ENCODE measurements at places on chromosomes 6 and 20.

GRCh38 chr20:19807191-19807945, 49.3 kb downstream of the RIN2 start:
- DNase-seq, result no peak

DNA sequence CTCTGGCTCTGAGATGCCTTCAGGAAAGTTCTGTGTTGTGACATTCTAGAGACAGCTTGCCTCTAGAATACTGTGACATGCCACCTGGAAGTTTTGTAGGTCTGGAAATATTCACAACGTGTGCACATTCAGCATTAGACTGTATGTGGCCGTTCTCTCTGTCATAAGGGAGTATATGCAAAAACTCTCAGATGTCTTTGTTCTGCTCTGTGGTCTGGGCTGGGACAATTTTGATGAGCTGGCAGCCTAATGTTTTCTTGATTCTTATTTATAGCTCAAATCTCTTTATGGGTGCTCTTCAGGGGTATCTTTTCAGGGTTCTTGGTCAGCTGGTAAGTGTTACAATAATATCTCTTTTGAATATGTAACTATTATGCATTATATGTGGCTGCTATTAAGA, 355.1 kb downstream of the PAX1 start:
- no peak for DNase-seq

- no peak for DNase-seq
Observed at GRCh38 chr20:20063941-20064702, 11.8 kb downstream of the CFAP61 start.

- DNase-seq, result no peak
Observed at GRCh38 chr20:41082306-41082705, 53.7 kb downstream of the TOP1 start.

DNA sequence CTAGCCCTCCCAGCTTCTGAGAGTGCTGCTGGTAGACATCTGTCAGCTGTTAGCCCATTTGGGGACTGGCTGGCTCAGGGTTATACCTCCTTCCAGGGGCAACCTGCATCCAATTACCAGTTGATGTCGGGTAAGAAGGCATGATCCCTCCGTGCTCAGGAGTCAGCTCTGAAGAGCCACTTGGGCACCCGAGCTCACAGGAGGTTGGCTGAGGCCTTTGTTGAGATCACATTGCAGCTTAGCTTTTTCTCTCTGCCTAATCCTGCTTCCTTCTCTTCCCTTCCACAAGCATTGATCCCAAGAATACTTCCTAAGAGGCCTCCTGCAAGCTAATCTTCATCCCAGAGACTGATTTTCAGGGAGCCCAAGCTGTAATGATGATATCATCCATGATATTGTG, 35.5 kb downstream of the SCP2D1 start:
- no peak for DNase-seq

DNA sequence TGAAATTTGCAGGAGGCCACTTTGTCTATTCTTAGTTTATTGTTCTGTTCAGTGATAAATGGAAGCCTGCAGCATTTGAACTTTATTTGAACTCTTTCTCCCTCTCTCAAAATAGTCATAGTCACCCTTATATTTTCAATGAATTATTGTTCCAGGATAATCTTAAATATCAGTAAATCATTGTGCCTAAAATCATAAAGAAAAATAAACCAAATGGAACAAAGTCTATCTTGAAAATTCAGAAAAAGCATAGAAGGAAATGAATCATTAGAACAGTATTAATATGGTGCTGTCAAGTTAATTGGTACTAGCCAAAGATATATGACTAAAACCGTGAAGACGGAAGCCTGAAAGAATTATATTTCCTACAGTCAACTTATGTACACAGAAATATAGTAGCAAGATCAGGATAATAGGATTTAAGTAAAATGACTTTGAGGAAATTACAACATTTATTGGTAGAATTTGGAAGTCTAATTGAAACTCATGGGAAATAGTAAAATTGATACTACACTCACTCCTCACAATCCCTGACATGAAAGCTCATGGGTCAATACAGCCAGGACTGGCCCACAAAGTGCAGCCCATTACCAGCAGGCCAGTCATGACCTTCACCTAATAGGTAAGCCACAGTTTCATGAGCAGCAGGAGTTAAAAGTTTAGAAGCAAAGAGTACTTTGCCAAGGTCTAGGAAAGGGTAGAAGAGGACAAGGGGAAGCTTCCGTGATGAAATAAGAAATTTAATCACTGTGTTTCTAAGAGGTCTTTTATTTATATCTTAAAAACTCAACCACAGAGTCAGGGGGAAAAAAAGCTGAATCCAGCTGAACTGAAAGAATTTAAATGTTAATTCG, 119.9 kb upstream of the ENPP5 start:
- DNase-seq, result no peak

- no peak for DNase-seq
Observed at GRCh38 chr6:16392010-16392409, 153.6 kb downstream of the GMPR start.

DNA sequence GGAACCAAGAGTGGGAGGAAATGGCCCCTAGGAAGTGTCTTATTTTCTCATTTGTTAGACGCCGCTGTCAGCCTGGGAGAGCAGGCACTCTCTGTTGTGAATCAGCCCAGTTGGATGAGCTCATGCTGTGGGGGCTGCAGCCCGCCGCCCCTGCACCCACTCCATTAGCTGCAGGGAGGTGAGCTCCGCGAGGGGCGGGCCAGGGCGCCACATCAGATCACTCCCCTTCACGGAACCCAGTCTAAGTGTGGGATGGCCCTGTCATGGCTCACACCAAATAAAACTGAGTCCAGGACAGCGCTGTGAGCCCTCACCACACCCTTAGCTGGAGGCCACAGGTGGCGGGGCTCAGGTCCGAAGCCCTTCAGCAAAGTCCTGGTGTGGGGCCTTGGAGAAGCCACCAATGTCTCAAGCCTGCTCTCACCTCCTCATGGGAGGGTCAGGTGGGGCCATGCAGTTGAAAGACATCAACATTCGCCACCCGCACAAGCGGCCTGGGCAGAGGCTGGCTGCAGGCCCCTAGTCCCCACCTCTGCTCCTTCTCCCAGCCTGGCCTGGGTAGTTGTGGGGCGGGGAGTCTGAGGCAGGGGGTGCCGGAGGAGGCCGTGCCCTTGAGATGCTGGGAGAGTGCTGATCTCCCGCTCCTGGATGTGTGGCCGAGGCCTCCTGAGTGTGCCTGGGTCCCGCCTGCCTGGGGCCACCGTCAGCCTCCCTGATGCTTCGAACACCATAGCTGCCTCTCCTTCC, 66.2 kb upstream of the SLCO4A1 start:
- DNase-seq, result no peak

DNA sequence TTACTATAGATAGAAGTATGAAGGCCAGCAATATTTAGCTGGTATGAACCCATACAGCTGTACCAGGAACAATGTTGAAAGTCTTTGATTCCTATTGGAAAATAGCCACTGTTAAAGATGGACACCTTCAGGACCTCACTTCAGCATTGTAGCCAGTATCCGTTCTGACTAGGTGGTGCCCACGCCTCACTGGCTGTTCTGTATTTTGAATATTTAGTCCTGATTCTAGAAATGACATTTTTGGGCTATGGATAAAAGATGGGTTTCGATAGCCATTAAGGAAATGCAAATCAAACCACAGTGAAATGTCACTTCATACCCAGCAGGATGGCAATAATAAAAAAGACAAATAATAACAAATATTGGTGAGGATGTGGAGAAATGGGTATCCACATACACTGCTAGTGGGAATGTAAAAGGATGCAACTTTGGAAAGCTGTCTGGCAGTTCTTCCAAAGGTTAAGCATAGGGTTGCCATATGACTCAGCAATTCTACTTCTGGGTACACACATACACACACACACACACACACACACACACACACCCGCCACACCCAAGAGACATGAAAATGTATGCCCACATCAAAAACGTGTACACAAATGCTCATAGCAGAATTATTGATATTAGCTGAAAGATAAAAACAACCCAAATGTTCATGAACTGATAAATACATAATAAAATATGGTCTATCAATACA, 56.8 kb downstream of the UTRN start:
- no peak for DNase-seq

GRCh38 chr6:133254552-133255228, 13.5 kb downstream of the EYA4 start:
- no peak for DNase-seq
